ENCODE measurements at places on chromosomes 3 and 15.

DNA sequence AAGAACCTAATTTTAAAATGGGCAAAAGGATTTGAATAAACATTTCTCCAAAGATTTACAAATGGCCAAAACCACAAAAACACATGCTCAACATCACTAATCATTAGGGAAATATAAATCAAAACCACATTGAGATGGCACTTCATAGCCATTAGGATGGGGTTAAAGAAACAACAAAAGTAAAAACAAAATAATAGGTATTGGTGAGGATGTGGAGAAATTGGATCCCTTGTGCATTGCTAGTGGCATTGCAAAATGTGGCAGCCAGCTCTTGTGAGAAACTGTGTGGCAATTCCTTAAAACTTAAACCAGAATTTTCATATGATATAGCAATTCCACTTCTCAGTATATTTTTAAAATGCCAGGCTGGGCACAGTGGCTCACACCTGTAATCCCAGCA is 126.5 kb downstream of the STT3B start:
- DNase-seq = no peak

- DNase-seq = no peak
Measured at GRCh38 chr15:55799291-55800212, 56.6 kb upstream of the PRTG start.

DNA sequence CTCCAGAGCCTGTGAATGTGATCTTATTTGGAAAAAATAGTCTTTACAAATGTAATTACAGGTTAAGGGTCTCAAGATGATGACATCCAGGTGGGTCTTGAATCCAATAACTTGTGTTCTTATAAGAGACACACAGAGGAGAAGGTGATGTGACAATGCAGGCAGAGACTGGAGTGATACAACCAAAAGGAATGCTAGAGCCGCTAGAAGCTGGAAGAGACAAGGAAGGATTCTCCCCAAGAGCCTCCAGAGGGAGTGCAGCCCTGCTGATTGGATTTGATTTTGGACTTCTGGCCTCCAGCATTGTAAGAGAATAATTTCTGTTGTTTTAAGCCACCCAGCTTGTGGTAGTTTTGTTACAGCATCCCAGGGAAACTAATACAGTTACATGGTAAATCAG is 9.7 kb downstream of the MYH15 start:
- DNase-seq = no peak

DNA sequence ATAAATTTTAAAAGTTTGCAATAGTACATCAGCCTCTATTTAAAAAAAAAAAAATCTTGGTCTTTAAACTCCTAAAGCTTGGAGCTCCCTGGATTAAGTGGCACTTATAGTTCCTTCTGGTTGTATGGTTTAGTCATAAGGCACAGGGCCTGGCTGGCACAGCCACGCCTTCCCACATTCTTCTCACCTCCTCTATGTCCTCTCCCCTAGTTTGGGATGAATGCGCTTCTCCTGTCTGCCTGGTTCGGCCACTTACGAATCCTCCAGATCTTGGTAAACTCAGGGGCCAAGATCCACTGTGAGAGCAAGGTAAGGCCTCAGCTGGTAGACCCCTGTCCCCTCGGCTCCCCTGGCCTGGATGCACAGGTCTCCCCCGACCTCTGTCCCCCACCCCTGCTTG is 10.0 kb downstream of the ANKDD1A start:
- DNase-seq = no peak

- DNase-seq = no peak
Measured at GRCh38 chr3:191401775-191402357, 59.1 kb upstream of the PYDC2 start.

DNA sequence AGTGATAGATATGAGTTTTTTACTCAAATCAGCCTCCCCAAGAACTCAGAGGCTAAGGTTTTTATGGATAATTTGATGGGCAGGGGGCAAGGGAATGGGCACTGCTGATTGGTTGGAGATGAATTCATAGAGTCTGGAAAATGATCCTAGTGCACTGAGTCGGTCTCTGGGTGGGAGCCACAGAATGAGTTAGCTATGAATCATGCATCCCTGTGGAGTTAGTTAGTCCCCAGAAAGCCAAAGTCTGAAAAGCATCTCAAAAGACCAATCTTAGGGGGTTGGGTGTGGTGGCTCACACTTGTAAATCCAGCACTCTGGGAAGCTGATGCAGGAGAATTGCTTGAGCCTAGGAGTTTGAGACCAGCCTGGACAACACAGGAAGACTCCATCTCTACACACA is 516.1 kb downstream of the AGBL1 start:
- no peak for DNase-seq

DNA sequence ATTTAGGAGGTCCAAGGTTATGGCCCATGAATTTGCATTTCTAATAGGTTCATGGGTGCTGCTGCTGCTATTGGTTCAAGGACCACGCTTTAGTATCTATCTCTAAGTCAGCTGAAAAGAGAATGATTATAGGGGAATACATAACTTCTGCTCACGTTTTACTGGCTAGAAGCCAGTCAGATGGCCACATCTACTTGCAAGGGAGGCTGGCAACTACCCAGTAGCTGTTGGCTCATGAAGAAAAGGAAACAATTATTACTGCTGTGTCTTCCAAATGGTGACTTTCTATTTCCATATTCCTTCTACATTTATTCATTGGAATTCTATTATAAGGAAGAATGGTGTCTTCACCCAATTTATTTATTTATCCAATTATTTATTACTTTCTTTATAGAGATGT is 54.2 kb downstream of the SLC25A36 start:
- no peak for DNase-seq

DNA sequence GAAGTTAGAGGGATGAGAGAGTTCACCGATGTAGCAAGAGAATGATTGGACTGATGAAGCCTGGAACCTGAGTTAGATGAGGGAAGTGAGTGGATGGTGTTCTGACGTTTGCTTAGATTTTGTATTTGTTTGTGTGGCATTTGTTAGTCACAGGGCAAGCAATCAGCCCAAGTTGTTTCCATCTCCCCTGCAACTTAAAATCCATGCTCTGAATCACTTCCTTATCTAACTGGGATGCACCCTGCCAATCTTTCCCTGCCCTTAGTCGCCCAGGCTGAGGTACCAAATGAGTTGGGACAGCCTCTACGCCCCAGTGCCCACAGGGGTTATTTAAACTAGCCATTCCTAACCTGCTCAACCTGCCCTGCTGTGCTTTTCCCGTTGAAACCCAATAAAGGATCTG is 12.6 kb downstream of the PAQR5 start:
- no peak for DNase-seq

- no peak for DNase-seq
Measured at GRCh38 chr3:143200001-143200924, 80.7 kb downstream of the CHST2 start.

- DNase-seq = no peak
Measured at GRCh38 chr3:165895919-165896318, 58.7 kb upstream of the BCHE start.

GRCh38 chr3:11134794-11135193 is 19.5 kb upstream of the HRH1 start:
- DNase-seq = no peak

GRCh38 chr3:129612534-129613366 is 6.3 kb upstream of the PLXND1 start:
- no peak for DNase-seq

DNA sequence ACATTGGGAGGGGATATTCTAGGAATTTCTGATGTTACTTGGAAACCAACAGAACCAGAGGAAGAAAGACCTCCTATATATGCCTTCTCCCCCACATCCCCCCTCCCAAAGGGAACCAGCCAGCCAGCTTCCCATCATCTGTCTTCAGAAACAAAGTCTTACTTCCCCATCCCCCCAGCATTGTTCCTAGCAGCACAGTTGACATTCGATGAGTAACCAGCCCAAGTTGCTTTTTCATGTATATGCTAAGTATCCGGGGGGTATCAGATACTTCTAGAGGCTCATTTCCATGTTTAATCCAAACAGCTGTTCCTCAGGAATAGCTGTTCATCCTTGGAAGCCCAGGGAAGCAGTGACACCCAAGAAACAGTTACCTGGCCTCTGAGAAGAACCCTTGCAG is 16.0 kb downstream of the RMDN3 start:
- DNase-seq = no peak

GRCh38 chr3:184030536-184030935 is 1.0 kb upstream of the HTR3D start:
- DNase-seq = no peak

DNA sequence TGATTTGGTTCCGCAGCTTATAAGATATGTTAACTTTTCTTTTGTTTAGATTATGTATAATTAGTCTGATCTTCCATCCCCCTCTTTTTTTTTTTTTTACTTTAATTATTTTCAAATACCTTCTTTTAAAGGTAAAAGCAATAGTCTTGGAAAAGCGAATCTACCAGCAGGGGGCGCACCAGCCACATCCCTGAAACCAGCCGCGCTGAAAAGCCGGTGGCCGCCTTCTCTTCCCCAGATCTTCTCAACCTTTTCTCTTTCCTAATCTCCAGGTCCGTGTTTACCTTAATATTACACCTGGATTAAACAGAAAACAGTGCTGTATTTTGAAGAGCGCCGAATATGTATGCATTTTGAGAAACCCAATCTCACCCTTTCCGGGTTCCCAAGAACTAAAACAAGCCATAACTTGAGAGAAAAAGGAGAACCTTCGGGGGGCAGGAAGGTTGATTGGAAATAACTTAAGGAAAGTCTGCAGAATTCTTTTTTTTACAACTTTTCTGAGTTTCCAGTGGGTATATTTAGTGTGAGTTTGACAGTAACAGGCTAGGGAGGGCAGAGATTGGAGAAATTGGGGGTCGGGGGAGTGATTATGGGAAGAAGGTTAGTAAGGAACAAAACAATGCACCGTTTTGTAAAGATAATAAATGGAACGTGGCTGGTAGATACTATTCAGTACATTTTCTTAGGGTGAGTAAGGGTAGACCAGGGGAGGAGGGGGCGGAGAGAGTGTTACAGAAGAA is 2.0 kb upstream of the SOX2 start:
- peak; percentile 89 for DNase-seq

DNA sequence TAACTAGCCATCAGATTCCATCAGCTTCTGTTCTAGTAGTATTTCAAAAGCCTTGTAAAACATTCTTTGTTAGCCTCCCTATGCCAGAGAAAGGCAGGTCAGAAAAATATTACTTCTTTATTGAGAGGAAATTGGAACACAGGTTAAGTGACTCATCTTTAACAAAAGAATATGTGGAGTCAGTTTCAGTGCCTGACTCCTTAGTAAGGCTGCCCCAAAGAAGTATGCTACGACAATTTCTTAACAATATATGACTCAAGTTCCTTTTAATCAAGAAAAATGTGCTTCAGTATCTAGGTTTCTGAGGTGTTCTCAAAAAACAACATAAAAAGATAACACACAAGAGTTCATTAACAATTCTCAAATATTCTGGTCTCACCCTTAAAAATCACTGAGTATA is 139.2 kb downstream of the VPS13C start:
- DNase-seq = no peak

GRCh38 chr15:65285291-65286068 is 1.2 kb downstream of the PARP16 start:
- no peak for DNase-seq

DNA sequence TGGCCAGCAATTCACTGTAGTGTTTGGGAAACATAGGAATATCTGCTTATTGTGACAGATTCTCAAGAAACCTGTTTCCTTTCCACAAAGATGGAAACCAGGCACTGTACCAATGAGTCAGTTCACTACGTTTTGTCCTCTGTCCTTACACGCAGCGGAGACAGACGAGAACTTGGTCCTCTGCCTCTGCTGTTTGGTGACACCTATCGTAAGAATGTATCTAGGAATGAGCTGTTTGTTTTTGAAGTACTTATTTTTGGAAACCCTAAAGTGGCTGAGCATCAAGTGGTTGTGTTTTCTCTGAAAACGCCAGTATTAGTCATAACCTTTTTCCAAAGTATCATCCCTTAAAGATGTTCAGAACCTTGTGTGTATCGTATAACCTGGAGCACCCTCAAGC is 93.0 kb downstream of the PGPEP1L start:
- no peak for DNase-seq

DNA sequence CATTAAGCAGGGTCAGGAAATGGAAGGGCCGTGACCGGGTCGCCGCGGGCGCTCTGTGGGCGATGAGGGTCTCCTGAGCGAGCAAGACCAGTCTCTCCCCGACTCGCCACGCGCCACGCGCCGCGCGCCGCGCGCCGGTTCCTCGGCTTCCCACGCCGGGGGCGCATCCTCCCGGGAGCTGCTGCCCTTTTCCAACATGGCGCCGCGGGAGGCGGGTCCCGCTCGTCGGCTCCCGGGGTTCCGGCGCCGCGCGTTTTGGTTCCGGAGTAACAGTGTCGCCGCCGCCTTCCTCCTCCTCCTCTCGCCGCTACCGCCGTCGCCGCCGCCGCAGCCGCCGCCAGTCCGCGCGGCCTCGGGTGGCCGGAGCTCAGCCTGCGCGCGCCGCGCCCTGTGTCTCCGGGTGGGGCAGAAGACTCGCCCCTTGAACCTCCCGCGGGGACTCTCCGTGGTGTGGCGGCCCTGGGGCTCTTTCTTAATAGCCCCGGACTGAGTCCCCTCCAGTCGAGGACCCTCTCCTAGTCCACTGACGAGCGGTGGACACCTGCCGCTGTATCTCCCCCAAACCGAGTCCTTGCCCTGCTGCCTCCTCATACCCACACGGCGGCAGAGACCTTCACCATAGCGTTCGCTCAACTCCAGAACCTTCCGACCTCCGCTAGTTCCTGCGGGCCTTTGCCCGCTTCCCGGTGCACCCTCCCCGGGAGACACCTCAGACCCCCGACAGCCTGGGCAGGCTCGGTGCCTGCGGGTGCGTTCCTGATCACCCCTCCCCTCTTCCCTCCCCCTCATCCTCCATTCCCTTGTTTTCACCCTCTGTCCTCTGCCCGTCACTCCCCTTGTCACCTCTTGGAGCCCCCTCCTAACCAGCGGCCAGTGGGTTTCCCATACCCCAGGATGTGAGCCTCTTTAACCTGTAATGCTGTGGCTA is at the start of gene MAP2K5:
Gene MAP2K5, plus strand, starts transcription at position 284 of the 928 bp plus-strand sequence. Its CDS starts 633 bp downstream, at position 917.
- DNase-seq = peak; percentile 91

DNA sequence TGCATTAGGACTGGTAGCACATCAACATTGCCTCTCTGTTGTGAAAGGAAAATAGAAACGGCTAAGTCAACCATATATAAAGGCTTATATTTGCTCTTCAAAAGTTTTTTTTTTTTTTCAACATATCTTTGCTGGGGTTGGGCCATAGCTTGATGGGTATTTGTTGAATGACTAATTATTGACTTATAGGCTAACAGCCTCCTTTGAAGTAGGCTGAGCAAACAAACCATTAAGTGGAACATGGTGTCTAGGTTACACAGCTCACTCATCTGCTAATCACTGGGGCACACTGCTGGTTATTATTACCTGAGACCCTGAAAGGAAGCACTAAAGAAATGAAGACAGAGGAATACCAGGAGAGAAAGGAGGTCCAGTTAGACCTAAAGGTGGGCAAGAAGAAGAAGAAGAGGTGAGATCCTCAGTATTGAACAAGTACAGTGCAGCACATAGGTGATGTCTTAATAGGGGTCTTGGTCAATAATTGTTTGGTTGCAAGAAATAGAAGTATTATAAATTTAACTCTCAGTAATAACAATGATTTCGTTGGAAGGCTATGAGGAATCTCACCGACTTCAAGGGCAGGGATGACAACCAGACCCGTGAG is 139.4 kb downstream of the RPLP1 start:
- DNase-seq = no peak

- no peak for DNase-seq
Measured at GRCh38 chr3:152309031-152309430, 40.3 kb downstream of the MBNL1 start.

Data from sciatic nerve (tissue), 2 donors.